Myocyte (in vitro differentiated cells): ENCODE measurements at places on chromosomes 6 and 20. TPM values are rescaled to one million over a fixed set of nuclear protein-coding genes. Genes with fewer than 3 reads are reported as not detected.

Gene OOEP
- total RNA-seq = not detected in 2 replicates

Gene ADGRB3
- 0.13 TPM in 1 of 2 replicates, not detected in the other for total RNA-seq

Gene SLC17A1
- total RNA-seq = not detected in 2 replicates

Gene HCRTR2
- total RNA-seq = not detected in 2 replicates

Gene SPTLC3
- 7.5 and 9.0 TPM in 2 replicates for total RNA-seq

Gene BCAS1
- 5.0 and 6.3 TPM in 2 replicates for total RNA-seq

Gene DEF6
- 0.31 TPM in 1 of 2 replicates, not detected in the other for total RNA-seq

Gene LPA
- not detected in 2 replicates for total RNA-seq

Gene BTNL2
- not detected in 2 replicates for total RNA-seq

Gene EFCAB8
- total RNA-seq = 0.83 TPM in 1 of 2 replicates, not detected in the other

Gene BPIFA1
- not detected in 2 replicates for total RNA-seq
